Articular chondrocyte of knee joint (primary cell): ENCODE measurements at places on chromosomes 7 and 10. TPM values are rescaled to one million over a fixed set of nuclear protein-coding genes. Genes with fewer than 3 reads are reported as not detected.

NANOS1 gene
- total RNA-seq = 1.4 and 2.4 TPM in 2 replicates

GBX1 gene
- not detected in 2 replicates for total RNA-seq

ADIRF gene
- total RNA-seq = 50.6 and 78.0 TPM in 2 replicates

SLC39A12 gene
- total RNA-seq = under 0.01 TPM in 1 of 2 replicates, not detected in the other

KRIT1 gene
- 63.2 and 76.4 TPM in 2 replicates for total RNA-seq

PRSS2 gene
- total RNA-seq = not detected in 2 replicates

TMEM176B gene
- total RNA-seq = not detected in 2 replicates
